ENCODE measurements at places on chromosomes 11 and 22.

DNA sequence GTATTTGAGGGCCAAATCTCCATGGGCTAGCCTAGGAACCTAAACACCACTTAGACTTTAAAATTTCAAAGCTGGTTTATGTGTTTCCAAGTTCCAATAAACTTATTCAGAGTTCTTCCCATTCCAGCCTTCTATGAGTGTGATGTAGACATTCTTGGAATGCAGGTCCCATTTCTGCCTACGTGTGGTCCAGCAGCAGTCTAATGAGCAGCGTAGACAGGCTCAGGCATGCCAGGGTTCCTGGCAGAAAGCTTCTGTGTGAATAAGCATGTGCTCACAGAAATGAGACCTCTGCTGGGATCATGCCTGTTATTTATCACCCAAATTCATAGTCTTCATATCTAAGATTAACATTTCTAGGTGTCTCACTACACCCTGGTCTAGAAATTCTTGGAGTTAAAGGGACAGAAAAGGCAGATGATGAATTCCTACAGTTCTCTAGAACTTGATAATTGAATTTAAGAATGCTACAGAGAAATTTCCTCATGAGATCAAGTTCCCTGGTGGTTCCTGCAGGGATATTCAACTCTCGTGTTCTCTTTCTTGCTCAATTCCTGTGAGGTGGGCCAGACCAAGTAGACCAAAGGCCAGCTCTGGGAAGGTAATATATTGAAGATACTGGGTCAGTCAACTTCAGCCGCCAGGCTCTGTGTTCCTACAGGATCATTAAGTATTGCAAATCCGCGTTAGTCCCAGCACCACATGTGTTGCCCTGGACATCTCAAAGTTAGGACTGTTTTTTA is 17.6 kb downstream of the RNF185 start:
- DNase-seq, result no peak

DNA sequence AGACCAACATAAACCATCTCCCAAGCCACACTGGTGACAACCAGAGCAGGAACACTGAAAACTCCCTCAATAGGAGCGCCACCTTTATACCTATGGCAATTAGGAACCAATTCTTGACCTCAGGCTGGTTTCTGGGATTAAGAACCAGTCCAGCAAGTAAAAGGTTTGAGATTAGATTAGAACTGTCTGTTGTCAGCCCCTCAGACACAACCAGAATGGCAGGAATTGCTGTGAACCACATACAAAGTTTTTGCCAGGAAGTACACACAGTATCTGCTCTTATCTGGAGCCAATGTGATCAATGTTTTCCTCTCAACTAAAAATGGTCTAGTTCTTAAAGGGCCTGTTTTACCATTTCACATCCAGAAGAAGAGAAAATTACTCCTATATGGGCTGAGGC is 55.2 kb downstream of the RBFOX2 start:
- no peak for DNase-seq

DNA sequence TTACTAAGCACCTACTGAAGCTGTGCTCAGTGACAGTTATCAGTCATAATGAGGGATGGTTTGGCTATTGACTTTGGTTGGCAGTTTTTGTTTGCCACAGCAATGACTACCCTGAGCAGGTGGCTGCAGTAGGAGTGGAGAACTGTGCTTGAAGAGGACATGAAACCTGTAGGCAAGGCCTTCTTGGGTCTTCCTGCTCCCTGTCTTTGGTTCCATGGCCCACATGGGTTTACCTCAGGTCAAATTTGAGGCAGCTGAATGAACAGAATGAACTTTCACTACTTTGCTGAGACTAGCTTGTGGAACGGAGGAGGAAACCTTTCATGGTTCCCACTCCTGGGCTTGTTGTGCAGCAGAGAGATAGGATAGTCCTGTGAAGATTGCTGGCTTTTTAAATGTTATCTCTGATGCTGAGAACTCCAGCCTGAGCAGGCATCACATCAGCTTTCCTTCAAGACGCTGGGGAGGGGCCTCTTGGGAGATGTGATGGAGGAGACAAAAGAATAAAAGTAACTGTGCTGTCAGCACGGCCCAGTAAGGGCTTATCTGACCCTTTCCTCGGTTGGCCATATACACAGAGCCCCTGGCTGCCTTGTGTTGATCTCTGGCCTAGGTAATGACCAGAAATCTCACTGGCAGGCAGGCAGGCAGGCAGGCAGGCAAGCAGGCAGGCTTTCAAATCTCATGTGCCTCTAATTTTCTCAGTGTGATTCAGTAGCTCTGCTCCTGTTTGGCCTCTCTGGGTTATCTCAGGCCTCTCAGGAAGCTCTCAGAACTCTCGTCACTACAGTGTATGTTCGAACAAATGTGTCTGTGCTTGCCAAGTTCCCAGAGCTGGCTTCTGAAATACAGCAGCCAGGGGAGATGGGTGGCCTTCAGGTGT is 12.0 kb downstream of the STIM1 start:
- DNase-seq, result peak; percentile 44

GRCh38 chr11:38089726-38090125 is 1491.7 kb upstream of the RAG2 start:
- no peak for DNase-seq

- DNase-seq, result no peak
These were observed 89.2 kb downstream of the FDX1 start for GRCh38 chr11:110518809-110519514.

DNA sequence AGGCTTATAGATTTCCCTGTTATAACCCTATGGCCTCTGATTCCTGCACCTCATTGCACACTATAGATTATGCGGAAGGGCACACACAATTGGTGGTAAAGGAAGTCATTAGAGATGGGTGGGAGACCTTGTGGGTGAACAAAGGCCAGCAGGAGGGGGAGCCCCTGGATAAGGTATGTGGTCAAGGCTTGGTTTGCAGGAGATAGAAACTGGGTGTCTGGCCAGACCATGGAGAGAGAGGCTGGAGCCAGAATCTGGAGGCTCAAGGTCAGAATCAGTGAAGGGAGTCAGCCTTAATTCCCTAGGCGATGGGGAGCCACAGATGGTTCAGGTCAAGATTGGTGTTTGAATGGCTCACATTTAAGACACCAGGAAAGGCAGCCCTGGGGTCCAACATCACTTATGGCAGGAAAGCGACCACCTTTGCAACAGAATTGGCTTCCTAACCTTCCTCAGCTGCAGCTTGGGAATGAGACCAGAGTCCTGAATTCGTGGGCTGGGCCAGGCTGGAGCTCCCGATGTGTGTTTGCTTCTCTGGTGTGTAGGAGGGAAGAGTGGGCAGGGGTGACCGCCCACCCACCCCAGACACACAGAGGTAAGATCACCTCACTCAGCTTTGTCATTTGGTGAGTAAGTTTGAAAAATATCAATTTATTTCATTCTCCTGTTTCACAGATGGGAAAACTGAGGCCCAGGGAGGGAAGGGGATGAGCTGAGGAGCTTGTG is 22.7 kb upstream of the SCUBE1 start:
- no peak for DNase-seq

DNA sequence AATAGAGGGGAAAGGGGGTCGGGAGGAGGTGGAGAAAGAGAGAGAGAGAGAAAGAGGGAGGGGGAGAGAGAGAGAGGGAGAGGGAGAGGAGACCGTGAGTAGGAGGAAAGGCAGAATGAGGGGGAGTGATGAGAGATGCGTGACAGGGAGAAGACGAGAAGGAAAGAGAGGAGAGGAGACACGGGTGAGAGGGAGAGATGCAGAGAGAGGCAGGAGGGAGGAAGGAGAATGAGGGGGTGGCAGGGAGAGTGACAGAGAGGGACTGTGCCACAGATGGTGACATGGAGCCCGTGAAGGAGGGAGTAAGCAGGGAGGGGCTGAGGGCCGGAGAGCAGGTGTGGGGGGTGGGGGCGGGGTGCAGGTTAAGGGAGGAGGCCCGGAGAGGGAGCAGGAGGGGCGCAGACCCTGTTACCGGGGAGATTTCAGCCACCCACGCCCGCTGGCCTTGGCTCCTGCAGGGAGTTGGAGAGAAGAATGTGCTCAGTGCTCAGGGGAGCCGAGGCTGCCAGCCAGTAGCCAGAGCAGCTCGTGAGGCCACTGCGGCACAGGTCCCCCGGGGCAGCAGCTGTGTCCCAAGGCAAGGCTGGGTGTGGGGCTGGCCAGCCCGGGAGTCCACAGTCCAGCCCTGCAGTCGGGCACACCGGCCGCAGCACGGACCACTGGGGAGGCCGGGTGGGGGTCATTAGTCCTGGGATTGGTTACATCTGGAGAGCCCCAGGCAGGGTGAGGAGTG is at the start of gene SSTR3:
Gene SSTR3, minus strand, starts transcription at position 304 of the 733 bp plus-strand sequence. CDS start 4,674 bp downstream, outside the sequence.
- DNase-seq, result no peak

DNA sequence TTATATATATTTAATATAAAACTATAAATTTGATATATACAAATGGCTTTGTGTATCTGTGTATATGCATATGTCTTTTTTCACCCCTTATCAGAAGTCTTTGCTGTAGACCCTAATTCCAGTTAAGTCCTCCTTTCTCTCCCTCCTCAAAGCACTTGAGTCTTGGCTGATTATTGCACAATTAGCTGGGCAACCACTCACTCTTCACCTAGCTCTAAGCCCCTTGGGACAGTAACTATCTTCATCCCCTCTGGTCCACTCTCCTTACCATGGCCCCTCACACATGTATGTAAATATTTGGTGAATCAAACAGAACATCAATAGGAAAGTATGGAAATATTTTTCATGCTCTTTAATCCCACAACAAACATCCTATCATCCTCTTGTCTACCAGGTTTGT is 909 bp upstream of the OR5B21 start:
- DNase-seq, result no peak

DNA sequence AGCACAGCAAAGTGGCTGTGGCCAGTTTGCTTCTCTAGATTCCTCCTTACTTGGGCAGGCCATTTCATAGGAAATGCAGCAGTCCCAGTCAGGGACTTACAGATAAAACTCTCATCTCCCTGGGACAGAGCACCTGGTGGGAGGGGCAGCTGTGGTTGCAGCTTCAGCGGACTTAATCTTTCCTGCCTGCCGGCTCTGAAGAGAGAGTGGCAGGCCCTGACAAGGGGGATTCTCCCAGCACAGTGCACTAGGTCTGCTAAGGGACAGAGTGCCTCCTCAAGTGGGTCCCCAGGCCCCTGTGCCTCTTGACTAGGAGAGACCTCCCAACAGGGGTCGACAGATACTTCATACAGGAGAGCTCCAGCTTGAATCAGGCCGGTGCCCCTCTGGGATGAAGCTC is 1649.1 kb downstream of the LRRC4C start:
- no peak for DNase-seq

DNA sequence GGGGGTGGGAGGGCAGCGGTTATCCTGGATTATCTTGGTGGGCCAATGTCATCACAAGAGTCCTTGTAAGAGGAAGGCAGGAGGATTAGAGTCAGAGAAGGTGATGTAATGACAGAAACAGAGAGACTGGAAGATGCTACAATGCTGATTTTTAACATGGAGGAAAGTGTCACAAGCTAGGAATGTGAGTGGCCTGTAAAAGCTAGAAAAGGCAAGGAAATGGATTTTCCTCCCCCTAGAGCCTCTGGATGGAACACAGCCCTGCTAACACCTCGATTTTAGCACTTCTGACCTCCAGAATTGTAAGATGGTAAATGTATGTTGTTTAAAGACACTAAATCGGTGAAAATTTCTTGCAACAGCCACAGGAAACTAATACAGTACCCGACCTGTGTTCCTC is 109.3 kb downstream of the MN1 start:
- DNase-seq, result no peak

DNA sequence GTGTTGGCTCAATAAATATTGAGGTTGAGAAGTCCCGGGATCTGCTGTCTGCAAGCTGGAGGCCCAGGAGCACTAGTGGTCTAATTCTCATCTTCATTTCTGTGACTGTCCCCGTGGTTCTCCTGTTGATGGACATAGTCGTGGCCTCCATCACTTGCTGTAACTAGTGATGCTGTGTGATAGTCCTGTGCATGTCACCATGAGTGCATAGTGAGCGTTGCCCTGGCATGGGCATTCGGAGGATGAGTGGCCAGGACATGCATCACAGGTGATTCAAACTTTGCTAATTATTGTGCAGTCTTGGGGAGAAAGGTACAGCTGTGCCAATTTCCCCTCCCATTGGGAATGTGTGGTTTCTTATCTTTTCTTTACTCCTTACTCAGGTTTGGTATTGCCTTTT is 902.2 kb downstream of the BRD1 start:
- no peak for DNase-seq

GRCh38 chr11:133896028-133896427 is 50.7 kb upstream of the SPATA19 start:
- DNase-seq, result no peak

DNA sequence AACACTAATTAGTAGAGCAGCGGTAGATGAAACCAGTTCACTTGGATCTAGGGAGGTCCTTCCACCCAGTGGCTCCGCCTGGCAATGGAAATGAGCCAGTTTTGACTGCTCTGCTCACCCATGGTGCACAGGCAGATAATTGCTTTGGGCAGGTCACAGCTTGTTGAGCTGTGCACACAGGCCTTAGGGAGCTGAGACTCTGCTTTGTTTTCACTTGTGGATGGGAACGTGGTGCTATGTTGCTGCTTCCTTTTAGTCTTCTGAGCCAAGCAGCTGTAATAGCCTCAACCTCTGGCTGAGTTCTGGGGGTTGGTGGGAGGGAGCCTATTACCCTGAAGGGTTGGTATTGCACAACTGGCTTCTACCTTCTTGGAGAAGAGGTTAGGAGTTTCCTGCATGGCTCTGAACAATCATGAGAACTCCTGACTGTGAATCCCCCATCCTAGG is 262.3 kb upstream of the MTNR1B start:
- no peak for DNase-seq

GRCh38 chr11:134882141-134882540 is 470.1 kb upstream of the B3GAT1 start:
- no peak for DNase-seq

GRCh38 chr11:113446112-113446511 is 29.1 kb downstream of the DRD2 start:
- DNase-seq, result no peak

DNA sequence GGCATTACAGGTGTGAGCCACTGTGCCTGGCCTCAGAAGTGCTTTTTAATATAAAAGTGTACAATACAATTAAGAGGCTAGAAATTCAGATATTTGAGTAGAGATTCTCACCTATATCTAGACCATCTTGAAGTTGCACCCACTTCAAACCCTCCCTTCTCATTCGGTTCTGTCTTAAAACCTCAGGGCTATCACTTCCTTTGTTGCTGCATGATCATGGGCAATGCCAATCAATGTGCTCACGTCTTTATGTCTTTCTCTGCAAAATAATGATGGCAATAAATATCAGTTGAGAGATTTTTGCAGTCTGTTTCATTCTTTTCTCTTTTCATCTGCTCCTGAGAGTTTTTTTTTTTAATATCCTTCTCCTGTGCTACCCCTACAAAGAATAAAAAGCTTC is 9.3 kb upstream of the NUP160 start:
- DNase-seq, result no peak

DNA sequence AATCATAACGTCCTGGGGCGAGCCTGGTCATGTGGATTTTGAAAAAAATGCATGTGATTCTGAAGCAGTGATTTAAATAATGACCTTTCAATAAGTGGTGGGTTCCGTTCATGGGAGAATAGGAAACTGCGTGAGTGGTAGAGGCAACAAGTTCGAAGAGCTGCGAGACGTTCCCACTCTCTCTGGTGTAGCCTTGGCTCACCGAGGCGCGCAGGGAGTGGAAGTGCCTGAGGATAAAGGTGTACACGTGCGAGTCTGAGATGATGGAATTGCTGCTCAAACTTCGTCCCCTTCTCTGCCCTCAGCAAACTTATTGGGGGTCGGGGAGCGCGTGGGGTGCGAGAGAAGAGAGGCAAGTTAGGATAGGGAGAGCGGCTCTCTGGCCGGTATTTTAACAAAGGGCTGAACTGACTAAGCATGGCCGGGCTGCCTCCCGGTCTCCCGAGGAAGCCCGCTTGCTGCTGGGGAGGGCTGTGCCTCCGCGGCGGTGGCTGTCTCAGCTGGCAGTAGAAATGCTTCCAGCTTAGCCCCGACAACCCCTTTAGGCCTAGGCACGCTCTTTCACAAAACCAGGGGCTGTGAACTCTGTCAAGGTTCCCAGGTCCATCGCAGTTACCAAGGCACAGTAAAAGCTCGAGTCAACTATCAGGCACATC is 875 bp upstream of the STT3A start:
- DNase-seq, result peak; percentile 54
